CD8-positive, alpha-beta memory T cell (primary cell): ENCODE measurements at places on chromosomes 1 and 21.

DNA sequence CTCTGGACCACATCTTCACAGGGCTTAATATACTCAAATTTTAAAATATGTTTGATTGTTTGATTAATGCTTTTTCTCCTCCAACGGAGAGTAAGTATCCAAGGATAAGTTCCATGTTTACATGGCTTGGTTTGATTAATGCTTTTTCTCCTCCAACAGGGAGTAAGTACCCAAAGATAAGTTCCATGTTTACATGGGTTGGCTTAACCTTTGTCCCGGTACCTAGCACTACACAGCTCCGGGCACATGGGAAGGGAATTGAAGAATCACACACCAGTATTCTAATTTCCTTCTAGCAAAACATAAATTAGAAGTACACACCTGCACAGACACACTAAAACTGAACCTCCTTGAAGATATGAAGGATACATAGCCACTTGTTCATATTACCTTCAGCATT lies 77.5 kb downstream of the ARID4B start:
- no peak overlapping the region for H3K4me3 ChIP-seq
- no peak overlapping the region for H3K27ac ChIP-seq
- no peaks in the 10 kb centered on the region for H3K27me3 ChIP-seq
- H3K4me1 ChIP-seq, result peaks cover 11% of the 10 kb centered on the region
- DNase-seq, result no peak
- H3K36me3 ChIP-seq, result peaks cover 13% of the 10 kb centered on the region

DNA sequence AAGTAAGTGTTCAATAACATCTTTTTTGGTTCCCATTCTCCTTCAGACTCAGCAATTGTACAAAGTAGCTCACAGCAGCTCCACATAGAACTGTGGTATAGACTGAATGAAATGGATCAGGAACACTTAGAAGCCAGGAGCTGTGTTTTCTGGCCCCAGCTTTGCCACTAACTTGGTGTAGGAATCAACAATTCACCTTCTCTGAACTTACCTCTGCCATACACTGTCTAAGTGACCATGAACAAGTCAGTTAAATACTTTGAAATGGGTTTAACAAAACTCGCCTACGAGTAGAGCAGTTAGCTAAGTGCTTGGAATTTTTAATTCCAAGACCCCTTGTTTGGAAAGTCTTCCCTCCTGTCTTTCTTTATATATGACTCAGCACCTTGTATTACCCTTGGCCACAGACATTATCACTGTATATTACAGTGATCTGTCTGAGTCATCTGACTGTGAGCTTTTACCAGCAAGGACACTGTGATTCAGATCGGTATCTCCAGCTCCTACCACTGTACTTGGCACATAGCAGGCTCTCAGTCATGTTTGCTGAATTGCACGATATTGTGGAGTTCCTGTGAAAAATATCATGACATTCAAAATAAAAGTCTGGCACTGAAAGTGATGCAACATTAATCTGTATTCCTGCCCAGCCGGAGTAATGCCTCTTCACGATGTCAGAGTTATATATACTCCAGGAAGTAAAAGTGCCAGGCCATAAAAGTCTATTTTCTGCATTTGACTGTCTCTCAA lies 101.7 kb upstream of the BEND5 start:
- H3K4me3 ChIP-seq, result no peak overlapping the region
- H3K36me3 ChIP-seq, result no peaks in the 10 kb centered on the region
- H3K27ac ChIP-seq, result no peak overlapping the region
- no peaks in the 10 kb centered on the region for H3K27me3 ChIP-seq
- DNase-seq, result no peak
- no peaks in the 10 kb centered on the region for H3K4me1 ChIP-seq

- H3K4me1 ChIP-seq, result no peaks in the 10 kb centered on the region
- no peaks in the 10 kb centered on the region for H3K36me3 ChIP-seq
- no peak overlapping the region for H3K27ac ChIP-seq
Measured at GRCh38 chr21:39523399-39523798, 71.6 kb downstream of the SH3BGR start.

GRCh38 chr1:15432324-15432723 lies 5.9 kb upstream of the CTRC start:
- H3K27ac ChIP-seq, result no peak overlapping the region
- no peaks in the 10 kb centered on the region for H3K36me3 ChIP-seq
- no peak overlapping the region for H3K4me3 ChIP-seq
- no peaks in the 10 kb centered on the region for H3K4me1 ChIP-seq

DNA sequence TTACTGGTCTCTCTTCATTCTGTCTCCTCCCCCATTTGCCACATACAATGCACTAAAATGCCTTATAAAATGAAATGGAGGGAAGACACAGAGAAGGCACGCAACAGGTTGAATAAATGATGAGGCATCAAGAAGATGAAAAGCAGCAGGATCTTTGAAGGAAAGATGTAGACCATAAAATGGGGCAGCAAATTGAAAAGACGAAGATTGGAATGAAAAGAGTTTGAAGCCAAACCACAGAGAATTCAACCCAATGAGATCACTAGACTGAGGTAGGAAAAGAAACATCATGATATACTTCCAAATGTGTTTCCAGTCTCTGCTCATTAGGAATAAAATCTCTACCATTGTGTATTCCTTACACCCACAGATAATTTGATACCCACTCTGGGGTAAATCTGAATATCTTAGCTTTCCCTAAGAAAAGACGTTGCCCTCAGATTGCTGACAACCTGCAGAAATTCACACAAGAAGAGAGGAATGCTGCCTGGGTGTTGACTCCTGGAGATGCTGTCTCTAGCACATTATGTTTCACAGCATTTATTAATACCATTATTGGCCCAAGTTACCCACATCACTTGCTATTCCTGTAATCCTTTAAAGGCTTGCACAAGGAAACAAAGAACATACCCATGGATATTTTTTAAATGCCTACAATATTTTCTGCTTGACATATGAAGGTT lies 230.9 kb downstream of the LTN1 start:
- no peak for DNase-seq
- H3K4me3 ChIP-seq, result no peak overlapping the region
- no peak overlapping the region for H3K27ac ChIP-seq
- H3K27me3 ChIP-seq, result no peaks in the 10 kb centered on the region

DNA sequence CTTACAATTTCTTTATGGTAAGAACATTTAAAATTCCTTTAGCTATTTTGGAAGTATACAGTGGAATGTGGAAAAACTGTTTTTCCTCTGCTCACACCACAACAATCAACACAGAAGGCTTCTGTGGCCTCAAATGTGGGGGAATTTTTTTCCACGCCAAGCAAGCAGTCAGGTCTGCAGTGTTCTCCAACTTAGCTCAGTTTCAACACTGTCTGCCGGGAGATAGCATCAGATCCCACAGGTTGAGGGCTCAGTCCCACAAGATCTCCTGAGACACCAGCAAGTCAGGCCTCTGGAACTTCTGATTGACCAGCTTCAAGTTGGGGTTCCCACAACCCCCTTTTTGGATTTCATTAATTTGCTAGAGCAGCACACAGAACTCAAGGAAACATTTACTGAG lies 50.3 kb downstream of the PTBP2 start:
- H3K27ac ChIP-seq, result no peak overlapping the region
- H3K36me3 ChIP-seq, result peaks cover 5% of the 10 kb centered on the region
- H3K4me3 ChIP-seq, result no peak overlapping the region
- H3K27me3 ChIP-seq, result no peaks in the 10 kb centered on the region
- H3K4me1 ChIP-seq, result no peaks in the 10 kb centered on the region
- DNase-seq, result no peak

- H3K4me3 ChIP-seq, result no peak overlapping the region
- no peaks in the 10 kb centered on the region for H3K27me3 ChIP-seq
- H3K27ac ChIP-seq, result no peak overlapping the region
- H3K36me3 ChIP-seq, result no peaks in the 10 kb centered on the region
Measured at GRCh38 chr1:7300893-7301663, 470.0 kb upstream of the VAMP3 start.

DNA sequence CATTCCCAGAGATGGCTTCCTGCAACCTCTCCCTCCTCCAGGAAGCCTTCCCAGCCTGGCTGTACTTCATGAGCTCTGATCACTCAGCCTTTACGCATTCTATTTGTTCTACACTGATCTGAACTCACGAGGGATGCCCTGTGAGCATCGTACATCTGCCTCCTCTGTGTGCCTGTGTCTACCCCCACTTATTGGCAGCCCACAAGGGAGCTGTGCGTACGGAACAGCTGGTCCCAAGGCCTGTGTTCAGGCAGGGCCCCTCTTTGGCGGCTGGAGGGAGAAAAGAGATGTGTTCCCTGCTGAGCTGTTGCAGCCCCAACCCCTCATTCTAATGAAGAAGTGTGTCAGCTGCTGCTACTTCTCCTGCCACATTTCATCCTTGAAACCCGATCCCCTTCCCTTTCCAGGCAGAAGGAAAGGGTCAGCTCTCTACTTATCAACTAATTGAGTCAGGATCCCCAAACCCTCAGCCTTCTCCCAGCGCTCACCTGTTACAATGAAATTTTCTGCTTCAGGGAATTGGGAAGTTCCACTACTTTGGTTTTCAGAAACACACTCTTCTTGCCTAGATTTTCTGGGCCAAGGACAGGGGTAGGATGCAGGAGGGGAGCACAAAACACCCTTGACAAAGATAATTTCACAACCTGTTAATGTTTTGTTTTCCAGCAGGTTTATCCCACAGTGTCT lies 3.2 kb downstream of the INKA2 start:
- no peaks in the 10 kb centered on the region for H3K36me3 ChIP-seq
- no peak for DNase-seq
- H3K4me3 ChIP-seq, result no peak overlapping the region

- no peaks in the 10 kb centered on the region for H3K4me1 ChIP-seq
- no peak for DNase-seq
- no peak overlapping the region for H3K4me3 ChIP-seq
- H3K36me3 ChIP-seq, result peaks cover 16% of the 10 kb centered on the region
Measured at GRCh38 chr1:10122926-10123325, 87.4 kb upstream of the KIF1B start.

DNA sequence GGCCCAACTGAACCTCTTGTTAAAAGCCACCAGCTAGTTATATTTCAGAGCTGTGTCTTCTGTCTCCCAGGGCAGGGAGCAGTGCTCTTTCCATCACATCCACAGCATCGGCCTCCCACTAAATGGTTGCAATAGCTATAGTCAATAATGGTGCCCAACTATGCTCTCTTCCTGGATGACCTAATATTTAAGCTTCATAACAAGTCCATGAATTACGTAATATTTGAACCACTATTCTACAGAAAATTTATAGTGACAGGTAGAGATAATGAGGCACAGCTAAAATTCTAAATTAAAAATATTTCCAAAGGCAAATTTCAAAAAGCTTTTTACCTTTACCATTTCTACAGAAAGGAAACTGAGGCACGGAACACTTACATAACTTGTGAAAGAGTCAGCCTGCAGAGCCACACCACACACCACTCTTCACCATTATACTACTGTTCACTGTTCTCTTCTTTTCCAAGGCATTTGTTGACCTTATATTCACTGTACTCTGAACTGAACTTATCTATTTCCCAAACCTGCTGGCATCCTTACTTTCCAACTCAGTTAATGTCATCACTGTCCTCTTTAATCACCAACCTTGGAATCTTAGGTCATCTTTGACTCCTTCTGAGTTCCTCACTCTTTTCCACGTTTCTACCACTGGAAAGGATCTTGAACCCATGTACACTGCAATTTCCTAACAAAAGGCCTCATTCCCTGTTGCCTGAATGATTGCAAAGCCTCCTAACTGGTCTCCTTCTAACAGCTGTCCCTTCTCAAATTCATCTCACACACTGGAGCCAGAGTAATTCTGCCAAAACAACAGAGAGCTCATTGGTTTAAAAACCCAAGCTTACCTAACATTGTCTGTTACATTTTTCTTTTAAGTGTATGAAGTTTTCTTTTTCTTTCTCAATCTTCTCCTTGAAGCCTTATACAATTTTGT lies 85.5 kb downstream of the DDAH1 start:
- no peaks in the 10 kb centered on the region for H3K4me1 ChIP-seq
- DNase-seq, result no peak
- H3K27me3 ChIP-seq, result no peaks in the 10 kb centered on the region

- peak overlapping the region; percentile 64 for H3K4me3 ChIP-seq
- no peak for DNase-seq
- peaks cover 8% of the 10 kb centered on the region for H3K36me3 ChIP-seq
- no peaks in the 10 kb centered on the region for H3K27me3 ChIP-seq
- H3K4me1 ChIP-seq, result peaks cover 79% of the 10 kb centered on the region
Measured at GRCh38 chr1:19483691-19484090, 1.6 kb downstream of the CAPZB start.

GRCh38 chr1:45621501-45621836 lies 2.4 kb downstream of the CCDC17 start:
- no peak overlapping the region for H3K27ac ChIP-seq
- no peaks in the 10 kb centered on the region for H3K4me1 ChIP-seq
- DNase-seq, result no peak
- peaks cover 3% of the 10 kb centered on the region for H3K36me3 ChIP-seq
- no peak overlapping the region for H3K4me3 ChIP-seq
- no peaks in the 10 kb centered on the region for H3K27me3 ChIP-seq

DNA sequence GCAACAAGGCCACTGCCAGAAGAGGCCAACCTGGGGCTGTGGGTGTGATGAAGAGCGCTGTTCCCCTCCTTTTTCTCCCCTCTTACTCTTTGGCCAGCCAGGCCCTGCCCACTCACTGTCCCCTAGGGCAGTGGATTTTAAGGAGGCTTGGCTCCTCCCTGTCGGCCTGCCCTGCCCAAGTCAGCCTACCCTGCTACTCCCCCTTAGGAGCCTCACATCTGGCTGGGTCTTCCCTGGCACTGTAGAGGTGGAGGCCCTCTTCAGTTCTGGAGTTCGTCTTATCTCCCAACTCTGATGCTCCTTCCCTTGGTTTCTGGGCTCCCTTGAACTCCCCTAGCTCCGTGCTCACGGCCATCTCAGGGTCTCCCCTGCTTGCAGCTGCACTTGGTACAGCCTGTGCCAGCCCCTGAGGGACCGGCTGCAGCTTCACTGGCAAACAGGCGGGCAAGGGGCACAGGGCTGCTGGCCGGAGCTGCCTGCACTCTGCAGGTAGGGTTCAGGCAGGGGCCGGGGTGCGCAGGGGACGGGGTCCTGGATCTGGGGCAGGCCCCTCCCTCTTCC lies 4.0 kb downstream of the AMPD2 start:
- peaks cover 50% of the 10 kb centered on the region for H3K4me1 ChIP-seq
- peak overlapping the region; percentile 36 for H3K4me3 ChIP-seq
- H3K36me3 ChIP-seq, result peaks cover 9% of the 10 kb centered on the region
- no peaks in the 10 kb centered on the region for H3K27me3 ChIP-seq

- H3K4me1 ChIP-seq, result peaks cover 67% of the 10 kb centered on the region
- H3K4me3 ChIP-seq, result no peak overlapping the region
- no peak for DNase-seq
- peaks cover 24% of the 10 kb centered on the region for H3K36me3 ChIP-seq
- peak overlapping the region; percentile 38 for H3K27ac ChIP-seq
Measured at GRCh38 chr1:154155251-154155650, 378 bp upstream of the NUP210L start.
